ENCODE measurements at places on chromosomes 5 and 9.

GRCh38 chr9:135487281-135488012 lies 7.9 kb downstream of the PPP1R26 start:
- DNase-seq, result no peak

- DNase-seq, result no peak
These were observed 72.5 kb downstream of the LHX2 start for GRCh38 chr9:124084087-124084486.

DNA sequence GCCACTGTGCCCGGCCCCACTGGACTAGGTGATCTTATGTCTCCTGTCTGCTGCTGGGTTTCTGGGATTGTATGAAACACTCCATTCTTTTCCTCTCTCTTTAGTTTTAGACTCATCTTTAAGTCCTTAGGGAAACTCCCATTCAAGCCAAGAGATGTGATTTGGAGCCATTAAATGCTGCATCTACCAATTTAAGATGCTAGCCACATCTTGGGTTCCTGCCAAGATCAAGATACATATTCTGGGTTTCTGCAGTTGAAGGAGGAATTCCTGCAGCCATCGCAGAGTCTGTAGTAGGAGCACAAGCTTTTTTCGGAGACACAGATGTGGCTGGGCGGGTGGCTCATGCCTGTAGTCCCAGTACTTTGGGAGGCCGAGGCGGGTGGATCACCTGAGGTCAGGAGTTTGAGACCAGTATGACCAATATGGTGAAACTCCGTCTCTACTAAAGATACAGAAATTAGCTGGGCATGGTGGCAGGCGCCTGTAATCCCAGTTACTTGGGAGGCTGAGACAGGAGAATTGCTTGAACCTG lies 23.2 kb downstream of the STXBP1 start:
- DNase-seq, result no peak

- DNase-seq, result no peak
These were observed 51.0 kb upstream of the FYB1 start for GRCh38 chr5:39270225-39270848.

GRCh38 chr5:54001976-54002775 lies 308.2 kb downstream of the ARL15 start:
- no peak for DNase-seq

DNA sequence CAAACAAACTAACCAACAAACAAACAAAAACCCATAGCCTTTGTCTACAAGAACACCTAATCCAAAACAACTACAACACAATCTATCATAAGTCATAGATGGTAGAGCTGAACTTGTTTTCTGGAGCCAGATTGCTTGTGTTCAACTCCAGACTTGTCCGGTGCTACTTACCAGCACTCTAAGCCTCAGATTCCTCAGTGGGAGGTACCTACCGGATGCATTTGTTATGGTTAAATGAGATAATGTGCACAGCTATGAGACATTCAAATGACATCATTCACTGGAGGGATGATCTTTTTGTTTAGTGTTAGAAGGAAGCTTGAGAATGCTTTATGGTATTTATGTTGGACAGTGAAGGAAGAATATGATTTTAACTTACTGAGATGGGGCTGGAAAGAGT lies 592.9 kb upstream of the C9orf72 start:
- DNase-seq, result no peak

DNA sequence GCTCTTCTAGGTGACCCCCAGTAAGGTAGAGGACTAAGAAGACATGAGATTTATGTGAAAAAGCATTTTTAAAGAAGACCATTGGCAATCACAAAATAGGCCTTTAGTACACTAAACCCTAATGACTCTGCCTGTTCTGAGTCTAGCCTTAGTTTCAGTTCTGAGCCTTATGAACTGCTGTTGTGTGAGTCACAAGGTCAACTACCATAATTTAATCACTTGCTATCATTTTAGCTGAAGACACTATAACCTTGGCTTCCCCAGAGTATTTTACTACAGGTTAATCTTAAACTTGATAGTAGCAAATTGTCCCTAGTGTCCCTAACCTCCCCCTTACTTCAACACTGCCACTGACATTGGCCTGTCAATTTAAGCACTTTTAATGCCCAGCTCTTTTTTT lies 34.4 kb downstream of the APC start:
- no peak for DNase-seq

- no peak for DNase-seq
These were observed 261.2 kb upstream of the TRPC7 start for GRCh38 chr5:136626531-136626930.

GRCh38 chr9:107833295-107833694 lies 343.7 kb upstream of the KLF4 start:
- DNase-seq, result no peak

- no peak for DNase-seq
These were observed 82.2 kb downstream of the NRG2 start for GRCh38 chr5:139960723-139961383.

GRCh38 chr5:96387616-96388015 lies 45.4 kb downstream of the PCSK1 start:
- DNase-seq, result no peak

- DNase-seq, result no peak
These were observed 25.0 kb upstream of the STARD4 start for GRCh38 chr5:111537141-111538024.

DNA sequence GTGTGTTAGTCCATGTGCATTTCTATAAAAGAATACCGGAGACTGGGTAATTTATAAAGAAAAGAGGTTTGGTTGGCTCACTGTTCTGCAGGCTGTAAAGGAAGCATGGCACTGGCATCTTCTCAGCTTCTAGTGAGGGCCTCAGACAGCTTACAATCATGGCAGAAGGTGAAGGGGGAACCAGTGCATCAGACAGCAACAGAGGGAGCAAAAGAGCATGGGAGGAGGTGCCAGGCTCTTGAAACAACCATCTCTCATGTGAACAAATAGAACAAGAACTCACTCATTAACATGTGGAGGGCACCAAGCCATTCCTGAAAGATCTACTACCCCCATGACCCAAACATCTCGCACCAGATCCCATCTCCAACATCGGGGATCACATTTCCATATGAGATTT lies 89.2 kb upstream of the IL33 start:
- no peak for DNase-seq

GRCh38 chr5:144042156-144042555 lies 128.3 kb downstream of the YIPF5 start:
- DNase-seq, result no peak

DNA sequence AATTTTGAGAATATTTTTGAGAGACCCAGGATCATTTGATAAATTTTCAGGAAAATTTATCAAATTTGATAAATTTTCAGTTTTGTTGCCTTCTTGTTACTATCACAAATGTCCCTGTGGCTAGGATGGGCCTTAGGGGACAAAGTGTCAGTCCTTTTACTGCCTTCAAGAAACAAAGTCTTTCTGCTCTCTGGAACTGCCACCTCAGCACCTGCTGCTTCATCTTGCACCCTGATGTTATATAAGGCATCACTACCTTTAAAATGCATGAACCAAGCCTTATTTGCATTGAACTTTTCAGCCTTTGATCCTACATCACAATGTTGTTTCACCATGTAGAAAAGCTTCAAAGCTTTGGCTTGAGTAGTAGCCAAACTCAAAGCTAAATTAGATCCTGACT lies 123.0 kb upstream of the CNTLN start:
- no peak for DNase-seq

GRCh38 chr9:110626101-110626829 lies 42.3 kb upstream of the MUSK start:
- peak; percentile 7 for DNase-seq

DNA sequence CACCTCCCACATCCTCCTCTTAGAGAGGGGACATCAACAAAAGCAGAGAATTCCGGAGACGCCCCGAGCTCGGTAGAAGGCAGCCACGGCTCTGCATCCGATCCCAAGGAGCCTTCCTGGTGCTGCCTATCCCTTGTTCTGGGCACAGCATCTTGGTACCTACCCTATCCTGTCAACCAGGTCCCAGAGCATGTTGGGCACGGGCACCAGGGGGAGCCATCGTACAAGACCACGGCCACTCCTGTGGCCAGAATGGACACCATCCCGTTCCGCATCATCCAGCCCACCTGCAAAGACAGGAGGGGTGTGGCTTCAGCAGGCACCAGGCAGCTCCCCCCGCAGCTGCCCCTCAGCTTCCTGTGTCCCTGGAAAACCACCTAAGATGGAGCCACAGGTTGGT lies 62.7 kb upstream of the ZNF354A start:
- no peak for DNase-seq

All from GM18507 (cell line).